ENCODE measurements at places on chromosomes 2 and 18. TPM values are rescaled to one million over a fixed set of nuclear protein-coding genes. Genes with fewer than 3 reads are reported as not detected.

DNA sequence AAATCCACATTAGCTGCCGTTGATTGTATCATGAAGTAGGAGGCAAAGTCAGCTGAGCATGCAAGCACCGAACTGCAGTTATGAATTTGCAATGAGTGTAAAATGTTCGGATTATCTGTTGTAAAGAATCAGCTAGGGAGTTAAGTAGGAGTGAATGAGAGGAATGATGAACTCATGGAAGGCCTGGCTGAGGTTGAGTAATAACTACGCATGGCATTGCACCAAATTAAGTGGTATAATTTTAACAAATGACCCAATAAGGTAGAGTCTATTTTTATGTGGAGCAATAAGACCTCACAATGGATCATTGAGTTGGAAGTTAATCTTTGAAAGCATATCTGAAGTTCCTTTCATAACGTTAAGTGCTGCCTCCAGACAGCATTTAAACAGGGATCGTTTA, 288.2 kb upstream of the CHST9 start:
- H3K36me3 ChIP-seq = no peaks in the 10 kb centered on the region
- no peak for DNase-seq
- H3K27ac ChIP-seq = no peak overlapping the region
- H3K4me3 ChIP-seq = no peak overlapping the region
- H3K27me3 ChIP-seq = no peaks in the 10 kb centered on the region

- H3K4me3 ChIP-seq = no peak overlapping the region
- no peaks in the 10 kb centered on the region for H3K4me1 ChIP-seq
- DNase-seq = no peak
- H3K27me3 ChIP-seq = no peaks in the 10 kb centered on the region
Measured at GRCh38 chr2:67486041-67486796, 89.1 kb downstream of the ETAA1 start.

GRCh38 chr18:13453714-13454113, 235.2 kb downstream of the LDLRAD4 start:
- H3K4me1 ChIP-seq = peaks cover 38% of the 10 kb centered on the region
- DNase-seq = no peak
- H3K27ac ChIP-seq = no peak overlapping the region
- peaks cover 12% of the 10 kb centered on the region for H3K36me3 ChIP-seq
- H3K27me3 ChIP-seq = peaks cover 4% of the 10 kb centered on the region
- no peak overlapping the region for H3K4me3 ChIP-seq

DNA sequence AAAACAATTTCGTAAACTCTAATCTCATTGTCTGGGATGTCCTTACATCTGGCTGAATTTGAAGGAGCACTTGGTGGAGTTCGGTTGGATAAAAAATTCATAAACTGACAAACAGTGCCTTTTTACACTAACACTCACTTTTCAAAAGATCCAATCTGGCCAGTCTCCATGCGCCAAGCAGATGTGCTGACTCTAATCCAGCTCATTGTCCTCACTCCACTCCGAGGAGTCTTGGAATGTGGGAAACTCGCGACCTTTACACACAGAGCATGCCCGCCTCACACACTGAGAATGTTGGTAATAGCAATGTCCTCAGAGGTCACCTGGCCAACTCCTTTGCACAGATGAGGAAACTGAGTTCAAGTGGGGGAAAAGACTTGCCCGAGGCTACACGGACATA, 66.8 kb downstream of the XDH start:
- H3K36me3 ChIP-seq = no peaks in the 10 kb centered on the region
- H3K27ac ChIP-seq = no peak overlapping the region
- H3K4me1 ChIP-seq = no peaks in the 10 kb centered on the region

DNA sequence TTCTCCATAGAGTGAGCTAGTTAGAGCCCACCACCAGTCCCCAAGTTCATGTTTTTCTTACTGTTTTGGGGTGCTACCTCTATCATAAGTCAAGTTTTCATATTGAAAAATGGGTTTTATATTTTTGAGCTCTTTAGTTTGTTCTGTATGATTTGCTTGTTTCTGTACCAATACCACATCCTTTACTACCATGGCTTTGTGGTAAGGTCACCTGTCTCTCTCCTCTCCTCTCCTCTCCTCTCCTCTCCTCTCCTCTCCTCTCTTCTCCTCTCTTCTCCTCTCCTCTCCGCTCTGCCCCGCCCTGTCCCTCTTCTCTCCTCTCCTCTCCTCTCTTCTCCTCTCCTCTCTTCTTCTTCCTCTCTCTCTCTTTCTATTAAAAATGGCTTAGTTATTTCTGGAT, 22.1 kb upstream of the LBH start:
- H3K27me3 ChIP-seq = peaks cover 6% of the 10 kb centered on the region
- no peaks in the 10 kb centered on the region for H3K36me3 ChIP-seq
- peak overlapping the region; percentile 41 for H3K27ac ChIP-seq

RFX8 gene
- total RNA-seq = 1.2 TPM

CNRIP1 gene
- not detected for total RNA-seq

SERPINB13 gene
- not detected for total RNA-seq

GRCh38 chr2:287471-287885, 413 bp downstream of the ALKAL2 start:
- no peak for DNase-seq
- H3K27me3 ChIP-seq = peaks cover 41% of the 10 kb centered on the region

AGFG1 gene
- 252 TPM for total RNA-seq

CABYR gene
- total RNA-seq = 0.49 TPM

DNA sequence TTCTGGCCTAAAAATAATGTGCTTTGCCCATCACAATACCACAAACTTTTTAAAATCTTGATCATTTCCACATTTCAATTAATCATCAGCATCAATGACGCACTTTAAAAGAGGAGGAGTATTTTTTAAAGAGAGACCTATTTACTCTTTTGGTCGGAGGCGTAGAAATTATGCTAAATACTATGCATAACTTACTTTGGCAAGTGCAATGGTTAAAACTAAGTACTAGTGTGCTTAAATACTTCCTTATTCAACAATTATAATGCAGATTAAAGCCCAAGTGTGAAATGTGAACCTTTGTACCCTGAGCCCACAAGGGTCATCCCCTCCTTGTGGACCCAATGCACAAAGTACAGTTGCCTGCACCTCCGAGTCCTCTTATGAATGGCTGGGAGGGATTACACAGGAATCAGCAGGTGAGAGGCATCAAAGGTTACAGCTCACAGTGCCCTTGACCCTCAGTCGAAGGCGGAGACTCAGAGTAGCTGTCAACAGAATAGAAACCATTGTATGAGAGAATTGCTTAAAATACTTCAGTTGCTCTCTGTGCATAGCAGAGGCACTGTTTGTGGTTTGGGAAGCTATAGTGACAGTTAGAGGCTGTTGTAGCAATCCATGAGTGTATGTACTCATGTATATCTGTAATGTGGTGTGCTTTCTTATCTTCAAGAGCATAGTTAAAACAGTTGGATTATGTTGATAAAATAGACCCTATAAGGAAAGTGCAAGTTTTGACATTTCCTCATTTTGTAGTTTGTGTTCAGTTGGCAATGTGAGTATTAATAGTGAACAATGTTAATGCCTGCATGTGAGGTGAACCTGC, 151.7 kb upstream of the ITGA4 start:
- no peaks in the 10 kb centered on the region for H3K27me3 ChIP-seq
- H3K36me3 ChIP-seq = peaks cover 1% of the 10 kb centered on the region
- peak overlapping the region; percentile 96 for H3K27ac ChIP-seq
- H3K4me1 ChIP-seq = peaks cover 84% of the 10 kb centered on the region
- H3K4me3 ChIP-seq = peak overlapping the region; percentile 74

GRCh38 chr18:3983351-3983969, 471.6 kb downstream of the DLGAP1 start:
- peaks cover 4% of the 10 kb centered on the region for H3K36me3 ChIP-seq
- H3K27me3 ChIP-seq = no peaks in the 10 kb centered on the region
- DNase-seq = no peak
- H3K27ac ChIP-seq = no peak overlapping the region
- H3K4me1 ChIP-seq = peaks cover 17% of the 10 kb centered on the region
- H3K4me3 ChIP-seq = no peak overlapping the region

DNA sequence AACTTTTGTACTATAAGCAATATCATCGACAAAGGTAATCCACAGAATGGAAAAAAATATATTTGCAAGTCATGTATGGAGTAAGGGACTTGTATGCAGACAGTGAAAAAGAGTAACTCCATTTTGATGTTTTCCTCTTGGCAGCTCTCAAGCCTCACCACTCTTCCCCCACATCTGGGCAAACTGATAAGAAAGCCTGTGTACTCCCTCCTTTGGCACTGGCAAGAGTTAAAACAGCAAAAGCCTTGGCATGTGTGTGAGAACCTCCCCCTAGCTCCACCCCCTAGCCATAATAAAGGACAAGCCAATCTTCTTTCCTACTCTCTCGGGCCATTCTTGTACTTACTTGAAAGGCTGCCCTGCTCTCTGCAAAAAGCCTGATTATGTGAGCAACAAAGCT, 335.2 kb downstream of the LRATD1 start:
- H3K4me3 ChIP-seq = no peak overlapping the region
- no peaks in the 10 kb centered on the region for H3K36me3 ChIP-seq
- H3K27me3 ChIP-seq = peaks cover 4% of the 10 kb centered on the region

- no peak for DNase-seq
- no peak overlapping the region for H3K27ac ChIP-seq
- no peaks in the 10 kb centered on the region for H3K36me3 ChIP-seq
- H3K27me3 ChIP-seq = no peaks in the 10 kb centered on the region
- H3K4me3 ChIP-seq = no peak overlapping the region
Measured at GRCh38 chr2:221085341-221085900, 486.7 kb downstream of the EPHA4 start.

GRCh38 chr2:179554639-179555386, 290.2 kb upstream of the SESTD1 start:
- H3K27ac ChIP-seq = no peak overlapping the region
- no peak for DNase-seq
- peaks cover 2% of the 10 kb centered on the region for H3K27me3 ChIP-seq
- no peaks in the 10 kb centered on the region for H3K36me3 ChIP-seq
- no peaks in the 10 kb centered on the region for H3K4me1 ChIP-seq
- H3K4me3 ChIP-seq = no peak overlapping the region

- no peaks in the 10 kb centered on the region for H3K36me3 ChIP-seq
- no peaks in the 10 kb centered on the region for H3K27me3 ChIP-seq
- DNase-seq = no peak
- peak overlapping the region; percentile 98 for H3K27ac ChIP-seq
- peak overlapping the region; percentile 91 for H3K4me3 ChIP-seq
Measured at GRCh38 chr2:64750001-64750816, 96.5 kb upstream of the SERTAD2 start.

GRCh38 chr2:240991378-240992263, 6.8 kb upstream of the SNED1 start:
- peaks cover 4% of the 10 kb centered on the region for H3K27me3 ChIP-seq
- no peak overlapping the region for H3K4me3 ChIP-seq
- H3K27ac ChIP-seq = no peak overlapping the region
- no peaks in the 10 kb centered on the region for H3K36me3 ChIP-seq
- no peak for DNase-seq

HOXD13 gene
- not detected for total RNA-seq

- no peaks in the 10 kb centered on the region for H3K36me3 ChIP-seq
- no peak overlapping the region for H3K27ac ChIP-seq
- H3K4me1 ChIP-seq = no peaks in the 10 kb centered on the region
- no peak for DNase-seq
- peaks cover 6% of the 10 kb centered on the region for H3K27me3 ChIP-seq
Measured at GRCh38 chr2:208042041-208042440, 16.7 kb upstream of the PLEKHM3 start.

DNA sequence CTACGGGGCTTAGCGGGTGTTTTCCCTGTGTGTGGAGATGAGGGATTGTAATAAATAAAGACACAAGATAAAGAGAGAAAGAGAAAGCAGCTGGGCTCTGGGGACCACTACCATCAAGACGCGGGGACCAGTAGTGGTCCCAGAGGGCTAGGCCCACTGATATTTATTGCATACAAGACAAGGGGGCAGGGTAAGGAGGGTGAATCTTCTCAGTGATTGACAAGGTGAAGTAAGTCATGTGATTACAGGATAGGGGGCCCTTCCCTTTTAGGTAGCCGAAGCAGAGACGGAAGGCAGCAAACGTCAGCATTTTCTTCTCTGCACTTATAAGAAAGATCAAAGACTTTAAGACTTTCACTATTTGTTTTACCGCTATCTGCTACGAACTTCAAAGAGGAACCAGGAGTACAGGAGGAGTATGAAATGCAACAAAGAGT, 4.5 kb upstream of the GAL3ST2 start:
- peaks cover 7% of the 10 kb centered on the region for H3K4me1 ChIP-seq
- no peaks in the 10 kb centered on the region for H3K27me3 ChIP-seq
- DNase-seq = no peak
- no peak overlapping the region for H3K4me3 ChIP-seq
- H3K36me3 ChIP-seq = no peaks in the 10 kb centered on the region
- peak overlapping the region; percentile 25 for H3K27ac ChIP-seq

GPR155 gene
- 2.7 TPM for total RNA-seq

SPC25 gene
- total RNA-seq = 17.9 TPM

GRCh38 chr18:44796429-44797428, 116.0 kb downstream of the SETBP1 start:
- no peaks in the 10 kb centered on the region for H3K27me3 ChIP-seq
- H3K4me1 ChIP-seq = peaks cover 71% of the 10 kb centered on the region
- DNase-seq = no peak
- peaks cover 34% of the 10 kb centered on the region for H3K36me3 ChIP-seq
- H3K27ac ChIP-seq = no peak overlapping the region

GRCh38 chr2:191500884-191501560, 176.9 kb upstream of the NABP1 start:
- no peaks in the 10 kb centered on the region for H3K27me3 ChIP-seq
- no peaks in the 10 kb centered on the region for H3K4me1 ChIP-seq
- no peak for DNase-seq
- no peak overlapping the region for H3K27ac ChIP-seq

DNA sequence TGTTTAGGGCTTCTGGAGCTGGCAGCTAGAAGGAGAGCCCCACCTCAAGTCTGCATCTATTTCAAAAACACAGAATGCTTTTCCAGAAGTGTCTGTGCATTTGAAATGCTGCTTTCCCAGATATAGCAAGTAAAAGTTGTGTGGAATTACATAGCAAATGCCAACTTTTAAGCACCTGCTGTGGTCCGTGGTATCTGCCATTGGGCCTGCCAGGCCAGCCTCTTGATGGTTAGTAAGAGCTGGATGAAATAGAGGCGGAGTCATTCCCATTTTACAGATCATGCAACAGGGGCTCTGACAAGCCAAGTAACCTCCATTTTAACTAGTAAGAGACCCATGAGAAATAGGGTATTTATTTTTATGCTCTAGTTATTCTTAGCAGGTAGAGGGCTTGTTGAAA, 61.6 kb downstream of the MGAT5 start:
- H3K36me3 ChIP-seq = peaks cover 15% of the 10 kb centered on the region
- DNase-seq = no peak
- no peak overlapping the region for H3K27ac ChIP-seq
- peaks cover 2% of the 10 kb centered on the region for H3K27me3 ChIP-seq
- H3K4me3 ChIP-seq = no peak overlapping the region

MLPH gene
- total RNA-seq = not detected

- H3K27me3 ChIP-seq = peaks cover 2% of the 10 kb centered on the region
- no peak for DNase-seq
- H3K27ac ChIP-seq = peak overlapping the region; percentile 93
- peaks cover 36% of the 10 kb centered on the region for H3K4me1 ChIP-seq
Measured at GRCh38 chr2:112803691-112804521, 19.6 kb upstream of the IL1A start.

GAREM2 gene
- total RNA-seq = 6.1 TPM

DNA sequence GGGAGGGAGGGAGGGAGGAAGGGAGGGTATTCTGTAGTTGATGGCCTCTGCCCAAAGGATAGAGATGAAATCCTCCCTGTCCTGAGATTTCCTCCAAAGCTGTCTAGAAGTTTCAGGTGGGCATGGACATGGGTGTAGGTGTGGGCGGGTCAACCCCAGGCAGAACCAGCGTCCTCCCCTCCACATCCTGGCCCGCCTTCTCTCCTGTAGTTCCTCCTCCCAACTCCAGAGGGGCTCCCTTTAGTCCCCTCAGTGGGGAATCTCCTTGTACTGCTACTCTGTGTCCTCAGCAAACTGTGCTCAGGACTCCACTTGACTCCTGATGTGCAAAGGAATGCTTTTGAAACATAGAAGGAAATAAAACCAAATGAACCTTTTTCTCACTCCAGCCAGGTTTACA, 88.1 kb downstream of the MRPS9 start:
- DNase-seq = no peak
- H3K36me3 ChIP-seq = no peaks in the 10 kb centered on the region
- H3K4me1 ChIP-seq = peaks cover 12% of the 10 kb centered on the region
- H3K27ac ChIP-seq = no peak overlapping the region
- peaks cover 7% of the 10 kb centered on the region for H3K27me3 ChIP-seq
